ENCODE measurements at places on chromosomes 6 and 20. TPM values are rescaled to one million over a fixed set of nuclear protein-coding genes. Genes with fewer than 3 reads are reported as not detected.

DNA sequence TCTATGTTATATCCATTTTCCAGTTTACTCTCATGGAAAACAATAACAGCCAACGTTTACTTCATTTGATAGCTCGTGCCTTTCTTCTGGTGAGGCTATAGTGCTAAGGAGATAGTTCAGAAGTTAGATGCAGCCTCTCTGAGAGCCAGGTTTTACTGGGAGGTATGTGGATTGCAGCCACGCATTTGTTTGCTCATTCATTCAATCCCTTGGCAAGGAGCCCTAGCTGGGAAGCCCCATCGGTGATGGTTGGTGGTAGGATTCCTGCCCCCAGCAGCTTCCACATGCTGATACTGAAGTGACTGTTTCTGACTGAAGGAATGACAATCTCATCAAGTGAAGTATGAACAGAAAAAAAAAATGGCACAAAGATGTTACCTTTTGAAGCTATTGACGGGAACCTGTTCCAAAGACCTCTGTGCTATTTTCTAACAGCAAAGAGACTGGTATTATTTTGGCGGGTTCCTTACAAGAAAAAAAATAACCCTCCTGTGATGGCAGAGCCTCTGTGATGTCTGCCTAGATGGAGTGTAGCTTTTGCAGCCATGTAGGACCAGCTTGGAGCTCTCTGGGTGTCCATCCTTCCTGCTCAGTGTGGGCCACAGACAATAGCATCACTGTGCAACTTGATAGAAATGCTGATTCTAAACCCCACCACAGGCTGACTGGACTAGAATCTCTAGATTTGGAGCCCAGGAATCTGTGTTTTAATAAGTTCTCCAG, 30.6 kb downstream of the SNAP25 start:
- no peak overlapping the region for H3K27ac ChIP-seq
- DNase-seq, result no peak
- H3K27me3 ChIP-seq, result no peaks in the 10 kb centered on the region
- H3K36me3 ChIP-seq, result no peaks in the 10 kb centered on the region
- H3K4me1 ChIP-seq, result no peaks in the 10 kb centered on the region
- no peak overlapping the region for H3K4me3 ChIP-seq

GRCh38 chr6:56335726-56336125, 88.3 kb upstream of the COL21A1 start:
- no peaks in the 10 kb centered on the region for H3K36me3 ChIP-seq
- DNase-seq, result no peak
- H3K4me3 ChIP-seq, result no peak overlapping the region
- H3K27me3 ChIP-seq, result no peaks in the 10 kb centered on the region

EYS gene
- total RNA-seq, result 0.20 TPM

- no peaks in the 10 kb centered on the region for H3K4me1 ChIP-seq
- H3K4me3 ChIP-seq, result no peak overlapping the region
- H3K36me3 ChIP-seq, result no peaks in the 10 kb centered on the region
- H3K27ac ChIP-seq, result no peak overlapping the region
Observed at GRCh38 chr6:19087897-19088296, 700.7 kb downstream of the RNF144B start.

GRCh38 chr20:25418776-25419175, 11.3 kb downstream of the GINS1 start:
- no peak for DNase-seq
- H3K27ac ChIP-seq, result no peak overlapping the region
- no peak overlapping the region for H3K4me3 ChIP-seq
- H3K36me3 ChIP-seq, result no peaks in the 10 kb centered on the region

GRCh38 chr20:59403261-59403961, 103.0 kb downstream of the EDN3 start:
- DNase-seq, result no peak
- H3K36me3 ChIP-seq, result no peaks in the 10 kb centered on the region
- peaks cover 48% of the 10 kb centered on the region for H3K27me3 ChIP-seq
- peak overlapping the region; percentile 24 for H3K4me3 ChIP-seq
- H3K27ac ChIP-seq, result no peak overlapping the region
- peaks cover 5% of the 10 kb centered on the region for H3K4me1 ChIP-seq

MLN gene
- total RNA-seq, result not detected

- H3K36me3 ChIP-seq, result no peaks in the 10 kb centered on the region
- no peak within 1 kb of the TSS for H3K4me3 ChIP-seq
- H3K27ac ChIP-seq, result no peak within 1 kb of the TSS
- no peaks in the 10 kb centered on the region for H3K27me3 ChIP-seq
- H3K4me1 ChIP-seq, result no peaks in the 10 kb centered on the region
- DNase-seq, result no peak
Observed at GRCh38 chr6:130827247-130828149, at the start of gene SMLR1. Gene SMLR1, plus strand, starts transcription at chr6:130827406. Its CDS starts 8 bp downstream, at chr6:130827414.

DNA sequence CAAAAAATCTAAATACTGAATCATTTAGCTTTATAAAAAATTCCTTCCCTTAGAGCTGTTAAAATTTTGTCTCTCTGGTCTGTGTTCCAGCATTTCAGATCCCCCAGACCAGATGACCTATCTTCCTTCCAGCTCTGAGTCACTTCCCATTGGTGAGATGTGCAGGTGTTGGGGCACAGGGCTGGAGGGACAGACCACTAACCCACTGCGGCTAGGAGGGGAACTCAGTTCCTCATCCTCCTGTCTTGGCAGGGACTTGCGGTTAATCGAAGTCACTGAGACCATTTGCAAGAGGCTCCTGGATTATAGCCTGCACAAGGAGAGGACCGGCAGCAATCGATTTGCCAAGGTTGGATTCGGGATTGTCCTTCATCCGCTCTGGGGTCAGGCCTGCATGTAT, 6.0 kb downstream of the CNPY3 start:
- no peaks in the 10 kb centered on the region for H3K36me3 ChIP-seq
- no peak overlapping the region for H3K27ac ChIP-seq
- H3K4me3 ChIP-seq, result no peak overlapping the region
- H3K4me1 ChIP-seq, result peaks cover 7% of the 10 kb centered on the region
- DNase-seq, result no peak

- no peaks in the 10 kb centered on the region for H3K27me3 ChIP-seq
- H3K36me3 ChIP-seq, result no peaks in the 10 kb centered on the region
- no peak overlapping the region for H3K4me3 ChIP-seq
- H3K27ac ChIP-seq, result no peak overlapping the region
- no peak for DNase-seq
- no peaks in the 10 kb centered on the region for H3K4me1 ChIP-seq
Observed at GRCh38 chr6:85983032-85983659, 340.5 kb upstream of the SYNCRIP start.

GRCh38 chr20:61994546-61994945, 71.1 kb downstream of the TAF4 start:
- H3K27ac ChIP-seq, result no peak overlapping the region
- H3K27me3 ChIP-seq, result no peaks in the 10 kb centered on the region
- H3K4me1 ChIP-seq, result no peaks in the 10 kb centered on the region
- H3K4me3 ChIP-seq, result no peak overlapping the region
- H3K36me3 ChIP-seq, result peaks cover 92% of the 10 kb centered on the region
